ENCODE measurements at places on chromosomes 13 and 19.

GRCh38 chr19:51323481-51324166 is 12.2 kb downstream of the IGLON5 start:
- DNase-seq: no peak

DNA sequence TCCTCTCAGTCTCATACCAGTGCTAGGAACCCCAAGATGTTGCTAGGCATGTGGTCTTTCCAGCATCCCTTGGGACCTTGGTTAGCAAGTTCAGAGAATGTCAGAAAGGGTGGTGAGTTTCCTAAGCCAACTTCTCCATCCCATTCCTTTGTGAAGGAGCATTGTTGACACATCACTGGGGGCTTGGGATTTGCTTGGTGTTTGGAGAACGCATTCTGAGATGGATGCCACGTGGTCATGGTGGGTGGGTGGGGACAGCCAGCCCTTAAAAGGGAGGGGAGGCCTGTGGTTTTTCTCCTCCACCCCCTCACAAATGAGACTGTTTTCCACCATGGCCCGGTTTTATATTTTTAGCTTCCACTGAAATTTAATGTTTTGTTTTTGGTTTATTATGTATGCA is 83.3 kb upstream of the ZNF536 start:
- DNase-seq: no peak

DNA sequence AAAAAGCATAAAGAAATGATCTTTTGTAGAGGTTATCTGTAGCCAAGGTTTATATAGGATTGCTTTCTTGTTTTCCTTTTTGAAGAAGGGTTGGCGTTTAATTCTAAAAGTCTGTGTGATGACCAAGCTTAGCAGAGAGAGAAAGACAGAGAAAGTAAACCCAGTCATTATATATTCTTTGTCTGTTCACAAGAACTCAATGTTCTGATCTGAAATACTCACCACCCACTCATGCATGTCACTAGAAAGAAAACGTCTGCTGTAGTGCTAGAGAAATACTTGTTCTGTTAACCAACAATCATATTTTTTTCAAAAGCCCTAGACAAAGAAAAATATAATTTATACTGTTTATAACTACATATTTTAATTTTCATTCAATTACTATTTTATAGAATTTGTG is 173.7 kb upstream of the SLITRK5 start:
- no peak for DNase-seq

DNA sequence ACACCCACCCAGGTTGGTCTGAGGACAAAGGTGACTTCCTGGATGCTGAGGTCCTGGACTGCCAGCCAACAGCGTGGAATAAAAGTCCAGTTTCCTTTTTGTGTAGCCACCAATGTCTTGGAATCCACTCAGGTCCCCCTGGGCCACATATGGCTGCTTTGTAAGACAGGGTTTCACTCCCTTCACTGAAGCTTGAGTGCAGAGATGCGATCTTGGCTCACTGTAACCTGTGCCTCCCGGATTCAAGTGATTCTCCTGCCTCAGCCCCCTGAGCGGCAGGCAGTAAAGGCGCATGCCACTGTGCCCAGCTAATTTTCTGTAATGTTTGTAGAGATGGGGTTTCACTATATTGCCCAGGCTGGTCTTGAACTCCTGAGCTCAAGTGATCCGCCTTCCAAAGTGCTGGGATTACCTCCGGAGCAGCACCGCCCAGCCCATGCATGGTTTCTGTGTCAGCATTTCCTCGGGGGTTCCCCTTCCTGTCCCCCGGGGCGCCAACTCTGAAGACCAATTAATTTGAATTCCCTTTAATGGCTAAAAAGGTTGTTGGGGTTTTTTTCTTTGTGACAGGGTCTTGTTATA is 17.5 kb downstream of the KANK2 start:
- no peak for DNase-seq

GRCh38 chr19:11581740-11582139 is 4.3 kb upstream of the ACP5 start:
- no peak for DNase-seq

- no peak for DNase-seq
These were observed at the start of gene ETHE1 for GRCh38 chr19:43526884-43527859. Gene ETHE1 (minus strand): TSS chr19:43527201. CDS start chr19:43527177, 24 bp downstream.

DNA sequence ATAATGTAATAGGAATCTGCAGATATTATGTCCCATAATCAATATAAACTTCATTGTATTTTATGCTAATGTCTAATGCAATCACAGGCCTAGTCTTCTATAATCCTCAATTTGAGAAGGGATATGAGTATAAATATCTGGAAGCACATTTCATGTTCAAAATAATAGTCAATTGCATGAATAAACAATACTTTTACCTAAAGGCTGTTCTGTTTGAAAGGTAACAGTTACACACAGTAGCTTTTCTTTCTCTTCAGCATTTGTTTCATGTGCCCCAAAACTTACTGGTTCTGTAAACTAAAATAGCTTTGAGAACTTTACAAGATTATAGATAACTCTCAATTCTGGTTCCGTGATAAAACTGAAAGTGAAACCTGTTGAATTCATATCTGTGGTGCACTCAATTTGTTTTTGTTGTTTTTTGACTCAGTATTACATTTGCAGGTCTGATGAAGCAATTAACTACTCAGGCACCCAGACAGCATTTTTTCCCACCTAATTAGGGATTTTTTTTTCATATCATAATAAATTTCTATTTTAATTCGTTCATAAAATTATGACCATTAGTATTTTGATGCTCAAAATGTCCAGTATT is 1193.8 kb downstream of the SLITRK1 start:
- DNase-seq: no peak

DNA sequence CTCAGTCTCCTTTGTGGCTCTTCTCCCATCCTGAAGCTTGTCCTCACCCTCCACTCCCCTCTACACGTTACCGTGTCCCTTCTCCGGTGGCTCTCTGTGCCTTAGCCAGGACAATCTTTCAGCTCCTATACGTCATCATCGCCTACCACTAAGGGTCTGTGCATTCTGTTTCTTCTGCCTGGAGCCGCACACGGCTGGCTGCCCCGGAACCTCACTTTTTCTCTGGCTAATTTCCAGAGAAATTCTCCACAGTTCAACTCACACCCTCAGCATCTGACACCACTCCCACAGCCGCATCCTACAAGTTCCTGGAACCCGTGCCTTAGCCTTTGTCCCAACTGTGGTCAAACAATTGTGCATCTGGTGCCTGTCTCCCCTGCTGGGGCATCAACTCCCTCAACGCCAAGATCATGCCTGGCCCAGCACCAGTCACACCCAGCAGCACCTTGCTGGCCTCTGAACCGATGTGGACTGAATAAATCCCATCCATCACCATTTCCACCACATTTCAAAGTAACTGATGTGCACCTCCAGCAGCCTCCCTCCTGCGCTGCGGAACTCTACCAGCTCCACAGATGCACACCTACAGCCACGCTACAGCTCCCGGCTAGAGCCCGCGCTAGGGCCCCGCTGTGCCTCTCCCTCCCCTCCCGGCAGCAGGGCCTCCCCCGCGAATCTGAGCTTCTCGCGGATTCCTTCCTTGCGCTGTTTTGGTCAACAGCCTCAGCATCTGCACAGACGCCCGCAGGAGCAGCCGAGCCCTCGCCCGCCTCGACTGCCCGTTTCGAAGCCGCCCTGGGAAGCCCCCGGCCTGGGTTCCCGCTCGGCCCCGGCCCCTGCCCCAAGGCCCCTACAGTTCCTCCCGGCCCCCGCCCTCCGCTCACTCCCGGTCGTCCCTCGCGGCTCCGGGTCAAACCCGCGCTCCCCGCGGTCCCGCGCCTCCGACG is 689 bp downstream of the DCUN1D2 start:
- no peak for DNase-seq

DNA sequence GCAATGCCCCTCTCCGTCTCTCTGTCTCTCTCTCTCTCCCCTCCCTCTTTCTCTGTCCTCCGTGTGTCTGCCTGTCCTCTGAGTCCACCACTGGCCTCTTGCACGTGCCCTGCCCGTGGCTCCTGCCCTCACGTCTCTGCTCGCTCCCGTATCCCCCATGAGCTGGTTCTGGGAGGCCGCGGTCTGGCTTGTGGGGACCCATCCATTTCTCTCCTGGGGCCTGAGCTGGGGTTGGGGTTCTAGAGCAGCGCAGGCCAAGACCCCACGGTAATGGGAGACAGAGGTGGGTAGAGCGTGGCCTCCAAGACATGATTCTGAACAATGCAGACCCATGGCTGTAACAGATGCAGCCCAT is 19.0 kb downstream of the C2CD4C start:
- DNase-seq: no peak
